ENCODE measurements at places on chromosomes 7 and 10. TPM values are rescaled to one million over a fixed set of nuclear protein-coding genes. Genes with fewer than 3 reads are reported as not detected.

GRCh38 chr7:158018971-158019645 lies 568.5 kb downstream of the PTPRN2 start:
- no peak for DNase-seq

DNA sequence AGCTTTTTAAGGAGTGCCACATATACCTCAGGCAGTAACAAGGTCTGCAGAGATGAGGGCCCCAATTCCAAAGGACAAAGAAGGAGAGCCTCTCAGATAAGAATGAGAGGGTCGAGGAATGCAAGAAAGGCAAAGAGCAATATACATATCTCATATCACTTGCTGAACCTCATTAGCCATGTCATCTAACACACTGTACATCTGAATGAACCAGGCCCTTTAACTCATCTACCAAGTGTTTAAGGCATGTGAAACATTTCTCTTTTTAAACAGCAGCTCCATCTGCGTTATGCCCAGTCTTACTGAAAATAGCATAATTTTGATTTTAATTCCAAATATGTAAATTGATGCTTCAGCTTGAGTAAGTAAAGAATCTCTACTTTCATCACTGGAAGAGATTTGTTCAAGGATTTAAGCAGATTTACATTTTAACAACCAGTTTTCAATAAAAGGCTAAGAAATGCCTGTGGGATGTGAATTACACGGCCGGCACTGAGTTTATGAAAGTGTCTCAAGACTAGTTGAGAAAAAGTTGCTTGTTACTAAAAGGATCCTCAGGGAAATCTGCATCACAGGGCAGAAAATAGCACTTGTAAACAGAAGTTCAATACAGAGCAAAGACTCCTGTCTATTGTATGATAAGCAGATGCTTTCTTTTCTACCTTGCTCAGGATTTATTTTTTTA lies 123.8 kb upstream of the SLC26A5 start:
- DNase-seq = no peak

- no peak for DNase-seq
Measured at GRCh38 chr10:27247006-27247405, 6.4 kb upstream of the ACBD5 start.

DNA sequence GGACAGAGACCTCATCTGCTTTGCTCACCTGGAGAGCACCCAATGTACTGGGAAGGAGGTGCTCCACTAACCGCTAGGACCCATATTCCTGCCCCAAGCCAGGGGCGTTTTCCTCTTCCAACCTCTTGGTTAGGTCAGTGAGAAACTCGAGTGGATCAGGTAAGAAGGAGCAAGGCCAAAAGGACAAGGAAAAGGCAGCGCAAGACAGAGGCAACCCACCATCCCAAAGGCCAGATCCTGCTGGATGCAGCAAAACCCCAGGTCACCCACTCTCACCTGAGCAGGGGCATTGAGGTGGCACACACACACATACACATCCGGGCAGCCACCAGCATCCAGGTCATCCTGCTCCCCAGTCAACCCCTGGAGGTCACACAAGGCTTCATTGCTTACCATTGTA lies 105.1 kb downstream of the GRID1 start:
- DNase-seq = no peak

- DNase-seq = no peak
Measured at GRCh38 chr7:23545493-23545892, 13.7 kb upstream of the TRA2A start.

GRCh38 chr7:105707967-105708762 lies 126.9 kb upstream of the EFCAB10 start:
- no peak for DNase-seq

The CALHM1 gene
- 0.11 TPM for polyA plus RNA-seq

The MBLAC1 gene
- polyA plus RNA-seq = 0.78 TPM

Measured in muscle of back (tissue), 13 donors.